ENCODE measurements at places on chromosomes 11 and 22. TPM values are rescaled to one million over a fixed set of nuclear protein-coding genes. Genes with fewer than 3 reads are reported as not detected.

The TRPM5 gene
- not detected for total RNA-seq

The TEX54 gene
- not detected for total RNA-seq

The HEPACAM gene
- total RNA-seq = not detected

The PKP3 gene
- 0.84 TPM for total RNA-seq

DNA sequence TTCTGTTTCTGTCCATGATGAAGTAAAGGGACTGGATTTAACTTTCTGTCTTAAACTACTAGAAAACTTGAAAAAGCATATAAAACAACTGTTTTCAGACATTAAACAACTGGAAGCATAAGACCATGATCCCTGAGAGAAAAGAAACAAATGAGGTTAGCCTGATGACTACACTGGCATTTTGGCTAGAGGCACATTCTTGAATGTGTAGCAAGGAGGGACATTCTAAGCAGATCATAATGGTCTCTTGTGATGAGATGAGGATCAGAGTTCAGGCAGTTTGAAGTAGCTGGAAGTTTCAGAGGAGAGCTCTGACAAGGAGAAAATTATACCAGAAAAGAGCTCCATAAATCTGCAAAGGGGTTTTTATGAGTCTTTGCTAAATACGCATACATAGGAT, 75.4 kb downstream of the AASDHPPT start:
- peak; percentile 57 for DNase-seq

GRCh38 chr11:12185106-12185690, 74.8 kb downstream of the MICAL2 start:
- DNase-seq = peak; percentile 76

DNA sequence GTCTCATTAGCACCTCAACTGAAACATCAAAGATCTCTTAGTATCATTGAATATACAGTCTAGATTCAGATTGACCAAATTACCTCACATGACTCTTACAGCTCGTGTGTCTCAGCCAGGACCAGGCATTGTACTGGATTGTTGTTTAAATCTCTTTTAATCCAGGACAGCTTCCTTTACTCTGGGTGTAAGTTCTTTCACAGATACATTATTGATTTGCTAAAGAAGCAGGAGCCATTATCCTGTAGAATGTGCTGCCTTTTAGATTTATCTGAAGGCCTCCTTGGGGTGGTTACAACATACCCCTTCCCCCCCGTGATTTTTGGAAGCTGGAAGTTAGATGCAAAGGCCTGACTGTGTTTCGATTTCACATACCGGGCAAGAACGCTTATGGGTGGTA, 4.2 kb downstream of the MCM5 start:
- DNase-seq = no peak

DNA sequence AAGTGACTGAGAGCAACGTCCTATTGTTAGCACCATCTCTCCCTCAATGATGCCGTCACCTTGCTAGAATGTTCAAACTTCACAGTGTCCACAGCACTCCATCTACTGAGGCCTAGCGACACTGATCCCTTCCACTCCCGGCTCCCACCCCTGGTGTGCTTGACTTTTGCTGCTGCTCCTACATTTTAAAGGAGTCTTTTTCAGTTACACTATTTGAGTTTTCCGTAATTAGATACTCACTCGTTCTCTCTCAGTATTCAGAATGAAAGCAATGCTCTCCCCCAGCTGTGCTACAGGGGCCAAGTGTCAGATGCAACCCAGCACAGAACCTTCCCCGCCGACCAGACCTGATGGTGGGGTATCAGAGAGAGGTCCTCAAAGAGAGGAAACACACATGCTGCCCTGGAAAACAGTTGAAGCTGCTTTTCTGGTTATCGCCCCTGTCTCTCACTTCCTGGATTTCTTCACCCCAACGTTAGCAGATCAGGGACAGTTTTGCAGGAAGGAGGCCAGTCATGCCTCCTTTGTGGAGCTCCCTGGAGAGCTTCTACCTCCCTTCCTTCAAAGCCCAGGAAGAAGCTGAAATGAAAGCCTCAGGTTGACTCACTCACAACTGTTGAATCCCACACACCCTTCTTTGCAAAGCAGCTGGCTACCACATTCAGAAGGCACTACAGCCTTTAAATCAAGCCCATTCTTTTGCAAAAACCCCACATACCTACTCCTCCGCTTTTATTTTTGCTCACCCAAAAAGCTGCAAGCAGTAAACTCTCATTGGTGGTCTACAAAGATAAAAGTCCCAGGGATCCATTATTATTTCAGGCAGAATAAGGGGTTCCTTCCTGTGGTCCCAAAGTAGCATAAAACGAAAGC, 23.5 kb downstream of the LARGE1 start:
- no peak for DNase-seq

- no peak for DNase-seq
These were observed 306.0 kb downstream of the BUD13 start for GRCh38 chr11:116466801-116467200.

DNA sequence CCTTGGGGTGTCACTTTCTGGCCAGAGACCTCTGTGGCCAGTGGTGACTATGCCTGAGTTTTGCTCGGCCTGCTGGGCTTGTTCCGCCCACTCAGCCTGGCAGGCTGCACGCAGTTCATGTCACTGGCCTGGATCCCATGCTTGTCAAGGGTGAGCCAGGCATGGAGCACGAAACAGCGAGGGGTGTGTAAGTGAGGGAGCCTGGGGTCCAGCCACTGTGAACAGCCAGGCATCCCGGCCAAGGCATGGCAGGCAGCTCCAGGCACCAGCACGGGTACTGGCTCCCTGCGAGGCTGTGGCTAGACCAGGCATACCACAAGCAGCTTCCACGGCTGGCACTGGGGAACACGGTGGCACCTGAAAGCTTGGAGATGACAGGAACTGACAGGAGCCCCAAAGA, 214.3 kb downstream of the LRRC4C start:
- DNase-seq = no peak

DNA sequence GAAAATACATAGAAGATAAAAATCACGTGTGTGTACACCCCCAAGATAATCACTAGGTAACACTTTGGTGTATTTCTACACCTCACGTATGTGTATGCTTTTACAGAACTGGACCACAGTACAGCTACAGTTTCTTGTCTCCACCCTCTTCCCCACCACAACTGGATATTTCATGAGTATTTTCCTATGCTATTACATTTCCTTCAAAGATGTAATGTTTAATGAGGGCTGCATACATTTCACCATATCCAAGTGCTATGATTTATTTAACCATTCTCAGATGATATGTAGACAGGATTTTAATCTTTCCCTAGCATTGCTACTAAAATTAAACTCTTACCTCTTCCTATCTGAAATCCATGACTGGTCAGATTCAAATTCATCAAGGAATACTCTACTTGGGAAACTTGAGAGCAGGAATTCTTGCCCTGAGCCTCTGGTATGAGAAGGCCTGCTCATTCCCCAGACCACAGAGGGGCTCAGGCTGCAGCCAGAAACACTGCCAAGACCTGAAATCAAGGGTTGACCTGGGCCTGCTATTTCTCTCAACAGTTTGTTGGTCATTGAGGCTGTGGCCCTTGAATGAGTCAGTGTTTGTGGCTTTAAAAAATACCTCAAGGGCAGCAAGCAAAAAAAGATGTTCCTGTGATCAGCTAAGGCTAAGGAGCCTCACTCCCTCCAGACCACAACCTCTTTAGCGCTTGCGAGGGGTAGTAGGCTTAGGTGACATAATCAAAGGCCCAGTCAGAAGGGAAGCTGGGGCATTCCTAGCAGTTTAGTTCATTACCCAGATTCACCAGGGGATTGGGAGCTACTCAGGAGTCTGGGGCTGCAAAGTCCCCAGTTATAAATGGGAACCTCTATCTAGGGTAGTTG, 55.5 kb downstream of the ABTB2 start:
- peak; percentile 99 for DNase-seq

- DNase-seq = peak; percentile 73
These were observed 103.8 kb downstream of the FAM168A start for GRCh38 chr11:73493956-73494598.

DNA sequence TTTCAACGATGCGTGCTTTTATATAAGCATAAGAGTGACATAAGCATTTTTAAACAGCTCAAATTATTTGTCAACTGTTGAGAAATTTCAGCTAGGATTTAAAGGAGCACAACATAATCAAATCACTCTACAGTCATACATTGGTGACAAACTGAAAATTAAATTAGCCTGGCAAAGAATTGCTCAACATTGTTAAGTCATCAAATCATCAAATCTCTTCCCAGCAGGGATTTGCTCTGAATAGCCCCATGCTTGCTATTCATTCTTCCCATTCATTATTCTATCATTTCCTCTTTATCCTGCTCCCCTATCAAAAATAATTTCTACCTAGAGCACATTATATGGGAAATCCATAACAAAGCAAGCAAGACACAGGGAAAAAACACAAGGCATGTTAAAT, 198.7 kb upstream of the LUZP2 start:
- no peak for DNase-seq

DNA sequence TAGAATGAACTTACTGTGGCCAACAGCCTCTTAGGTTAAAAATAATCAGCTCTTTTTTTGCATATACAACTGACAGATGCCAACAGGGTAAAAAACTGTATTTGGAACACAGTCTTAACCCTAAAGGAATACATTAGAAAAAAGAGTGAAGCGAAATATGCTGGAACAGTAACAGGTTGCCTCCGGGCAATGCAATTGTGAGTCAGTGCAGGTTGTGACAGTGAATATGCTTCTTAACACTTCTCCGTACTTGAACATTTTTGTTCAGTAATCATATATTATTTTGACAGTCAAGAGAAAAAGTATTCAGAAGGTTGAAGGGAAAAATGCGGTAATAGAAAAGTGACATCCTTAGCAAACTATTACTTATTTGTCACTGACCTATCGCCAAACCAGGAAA, 98.5 kb downstream of the DBX1 start:
- DNase-seq = no peak

- no peak for DNase-seq
These were observed at the start of gene ESAM for GRCh38 chr11:124762105-124762623. Gene ESAM (minus strand): TSS chr11:124762290. CDS start chr11:124762154, 136 bp downstream.

DNA sequence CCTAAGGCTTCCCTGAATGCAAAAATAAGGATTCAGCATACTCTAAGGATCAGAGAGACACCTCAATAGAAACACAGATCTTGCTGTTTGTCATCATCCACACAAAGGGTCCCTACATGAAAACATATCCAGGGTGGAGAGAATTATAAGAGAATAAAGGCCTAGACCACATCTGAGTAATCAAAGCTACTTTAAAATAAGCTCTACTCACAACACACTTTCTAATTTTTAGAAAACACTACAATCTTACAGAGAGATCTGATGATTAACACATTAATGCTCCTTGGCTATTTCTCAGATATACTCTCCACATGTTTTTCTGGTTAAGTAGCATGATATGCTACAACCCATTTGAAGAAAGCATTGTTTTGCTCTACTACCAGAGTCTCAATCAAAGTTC, 108.2 kb downstream of the ETS1 start:
- DNase-seq = no peak

All from RPMI7951 (cell line).